ENCODE measurements at places on chromosomes 1 and 21. TPM values are rescaled to one million over a fixed set of nuclear protein-coding genes. Genes with fewer than 3 reads are reported as not detected.

- no peak for DNase-seq
Observed at GRCh38 chr1:53327182-53327913, 522 bp downstream of the LRP8 start.

The WNT3A gene
- total RNA-seq = not detected

DNA sequence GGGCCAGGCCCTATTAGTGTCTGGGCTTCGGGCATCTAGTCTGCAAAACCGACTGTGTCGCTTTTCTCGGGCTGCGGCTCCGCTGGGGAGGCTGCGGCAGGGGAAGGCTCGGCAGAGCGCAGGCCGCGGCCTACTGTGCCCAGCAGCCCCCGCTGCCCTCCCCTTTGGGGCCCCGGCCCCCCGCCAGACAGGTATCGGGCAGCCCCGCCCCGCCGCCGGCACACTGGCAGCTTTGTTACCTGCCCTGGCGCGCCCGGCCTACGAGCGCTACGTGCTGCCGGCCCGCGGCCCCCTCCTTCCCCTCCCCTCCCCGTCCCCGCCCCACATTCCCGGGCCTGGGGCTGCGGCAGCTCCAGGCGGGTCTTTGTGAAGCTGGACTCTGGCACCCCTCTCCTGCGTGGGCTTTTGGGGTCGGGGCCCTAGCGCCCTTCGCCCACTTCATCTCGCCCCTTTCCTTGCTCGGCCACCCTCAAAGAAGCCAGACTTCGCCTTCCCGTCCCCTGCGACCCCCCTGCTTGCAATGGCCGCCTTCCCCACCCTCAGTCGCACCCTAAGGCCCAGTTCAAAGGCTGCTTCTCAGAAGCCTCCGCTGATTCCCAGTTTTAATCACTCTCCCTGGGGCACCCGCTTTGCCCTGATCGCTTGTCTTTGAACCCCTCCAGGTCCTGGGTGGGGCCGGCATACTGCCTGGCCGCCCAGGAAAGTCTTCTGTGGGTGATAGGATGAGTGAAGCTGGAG, 48.9 kb upstream of the SLC2A1 start:
- no peak for DNase-seq

The ETNK2 gene
- 29.5 TPM for total RNA-seq

- no peak for DNase-seq
Observed at GRCh38 chr1:19338323-19338762, 26.2 kb downstream of the SLC66A1 start.
